Activated T-helper 1 cell treated with Interleukin-2 at 50 U/mL for 16 hours (primary cell): ENCODE measurements at places on chromosomes 16 and 17.

DNA sequence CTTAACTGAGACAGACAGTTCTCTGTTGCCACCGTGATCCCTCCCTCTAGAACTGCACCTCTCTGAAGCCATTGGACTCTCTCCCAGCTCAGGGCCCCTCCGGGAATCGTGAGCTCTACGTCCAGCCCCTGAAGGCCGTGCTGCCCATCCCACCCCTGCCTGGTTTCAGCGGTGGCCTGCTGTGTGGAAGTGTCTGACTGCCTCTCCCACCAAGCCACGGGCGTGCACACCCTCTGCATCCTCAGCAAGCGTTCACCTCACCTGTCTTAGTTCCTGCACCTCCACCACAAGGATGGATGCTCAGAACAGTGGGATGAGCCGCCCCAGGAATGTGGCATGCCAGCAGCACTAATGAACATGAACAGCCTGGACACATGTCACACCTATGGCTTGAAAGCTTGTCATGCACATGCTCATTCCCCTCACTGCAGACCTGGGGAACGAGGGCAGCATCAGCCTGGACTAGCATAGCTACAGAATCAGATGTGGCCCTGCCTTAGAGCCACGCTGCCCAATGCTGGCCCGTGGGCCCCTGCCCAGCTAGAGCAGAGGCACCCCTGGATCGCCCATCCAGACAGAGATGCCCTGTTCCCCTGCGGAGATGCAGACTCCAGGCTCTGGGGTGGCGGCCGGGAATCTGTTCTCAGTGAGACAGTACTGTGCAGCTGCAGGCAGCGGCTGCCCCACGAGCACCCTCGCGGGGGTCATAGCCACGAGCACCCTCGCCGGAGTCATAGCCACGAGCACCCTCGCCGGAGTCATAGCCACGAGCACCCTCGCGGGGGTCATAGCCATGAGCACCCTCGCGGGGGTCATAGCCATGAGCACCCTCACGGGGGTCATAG, 73.7 kb upstream of the CHMP6 start:
- no peak for DNase-seq

GRCh38 chr17:81346090-81346907, 49.0 kb upstream of the BAHCC1 start:
- DNase-seq: peak; percentile 83

GRCh38 chr17:81193470-81194224, 27.6 kb upstream of the AATK start:
- no peak for DNase-seq

- DNase-seq: no peak
Observed at GRCh38 chr17:78709751-78710181, 72.3 kb downstream of the CYTH1 start.

- no peak for DNase-seq
Observed at GRCh38 chr17:46202424-46202823, 9.2 kb upstream of the KANSL1 start.

GRCh38 chr16:49542391-49542891, 168.8 kb downstream of the C16orf78 start:
- DNase-seq: no peak
